ENCODE measurements at places on chromosomes 12 and 14.

GRCh38 chr12:52870361-52871290, 21.8 kb upstream of the KRT78 start:
- DNase-seq: no peak

DNA sequence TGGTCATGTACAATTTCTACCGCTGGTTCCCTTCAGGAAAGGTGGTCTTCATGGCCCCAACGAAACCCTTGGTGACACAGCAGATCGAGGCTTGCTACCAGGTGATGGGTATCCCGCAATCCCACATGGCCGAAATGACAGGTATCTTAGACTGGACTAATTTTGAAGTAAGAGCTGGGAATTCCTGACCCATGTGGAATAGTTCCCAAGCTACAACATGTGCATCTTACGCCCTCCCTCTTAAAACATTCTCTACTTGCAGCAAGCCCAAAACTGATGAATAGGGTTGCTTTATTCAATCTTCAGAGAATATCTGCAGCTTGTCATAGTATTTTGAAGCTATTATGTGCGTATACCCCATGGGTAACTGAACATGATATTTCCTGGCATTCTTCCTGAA, 669 bp downstream of the FANCM start:
- DNase-seq: no peak

DNA sequence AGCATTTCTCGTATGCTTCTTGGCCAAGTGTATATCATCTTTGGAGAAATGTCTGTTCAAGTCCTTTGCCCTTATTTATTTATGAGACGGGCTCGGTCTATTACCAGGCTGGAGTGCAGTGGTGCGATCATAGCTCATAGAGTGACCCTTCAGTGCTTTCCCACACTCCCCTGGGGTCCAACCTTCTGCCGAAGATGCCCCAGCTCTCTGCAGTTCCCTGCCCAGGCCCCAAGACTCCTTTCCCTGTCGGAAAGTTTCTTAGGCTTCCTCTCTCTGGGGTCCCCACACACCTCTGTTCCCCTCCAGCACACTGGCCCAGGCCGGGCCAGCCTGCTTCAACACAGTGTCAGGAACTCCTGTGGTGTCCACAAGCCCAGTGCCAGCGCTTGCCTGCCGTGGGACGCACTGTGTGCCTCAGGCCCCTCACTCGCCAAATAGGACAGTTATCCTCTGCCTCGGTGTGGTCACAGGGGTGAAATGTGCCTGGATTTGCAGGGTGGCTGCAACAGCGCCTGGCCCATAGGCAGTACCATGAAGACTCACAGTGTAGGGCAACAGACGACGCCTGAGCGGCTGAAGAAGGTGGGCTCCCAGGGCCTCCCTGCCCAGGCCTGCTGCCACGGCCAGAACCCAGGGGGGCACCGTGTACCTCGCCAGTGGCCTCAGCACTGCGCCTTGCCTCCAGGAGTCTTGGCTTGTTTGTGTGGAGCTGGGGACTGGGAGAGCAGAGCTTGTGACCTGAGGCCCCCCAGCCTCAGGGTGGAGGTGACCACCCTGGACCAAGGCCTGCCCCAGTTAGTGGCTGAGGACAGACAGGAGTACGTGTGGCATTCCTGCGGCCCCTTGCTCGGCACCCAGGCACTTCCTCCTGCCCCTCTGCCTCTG, 4.9 kb upstream of the ASPG start:
- no peak for DNase-seq

- DNase-seq: no peak
These were observed 324.4 kb downstream of the PAWR start for GRCh38 chr12:79366374-79366773.
